ENCODE measurements at places on chromosomes 12 and 14. TPM values are rescaled to one million over a fixed set of nuclear protein-coding genes. Genes with fewer than 3 reads are reported as not detected.
A peak's percentile ranks its signal among the peaks of the same experiment; 100 is the strongest.

DNA sequence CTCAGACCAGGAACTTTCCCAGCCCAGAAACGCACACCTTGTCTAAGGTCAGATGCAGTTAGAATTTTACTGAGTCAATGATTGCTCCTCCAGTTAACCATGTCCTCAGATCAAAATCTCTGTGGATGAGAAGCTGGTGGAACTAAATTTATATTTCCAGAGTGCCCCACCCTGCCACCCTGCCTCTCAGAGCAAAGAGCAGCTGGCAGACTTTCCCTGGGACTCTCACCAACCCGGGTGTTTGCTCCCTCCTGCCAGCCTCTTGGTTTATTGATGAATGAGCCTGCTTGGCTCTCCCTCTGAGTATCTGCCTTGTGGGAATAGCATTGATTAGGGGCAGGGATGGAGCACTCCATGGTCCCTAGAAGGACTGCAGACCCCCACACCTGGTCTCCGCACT, 5.9 kb upstream of the KRT1 start:
- DNase-seq = no peak

CCDC196 gene
- 0.43 TPM for total RNA-seq

DNA sequence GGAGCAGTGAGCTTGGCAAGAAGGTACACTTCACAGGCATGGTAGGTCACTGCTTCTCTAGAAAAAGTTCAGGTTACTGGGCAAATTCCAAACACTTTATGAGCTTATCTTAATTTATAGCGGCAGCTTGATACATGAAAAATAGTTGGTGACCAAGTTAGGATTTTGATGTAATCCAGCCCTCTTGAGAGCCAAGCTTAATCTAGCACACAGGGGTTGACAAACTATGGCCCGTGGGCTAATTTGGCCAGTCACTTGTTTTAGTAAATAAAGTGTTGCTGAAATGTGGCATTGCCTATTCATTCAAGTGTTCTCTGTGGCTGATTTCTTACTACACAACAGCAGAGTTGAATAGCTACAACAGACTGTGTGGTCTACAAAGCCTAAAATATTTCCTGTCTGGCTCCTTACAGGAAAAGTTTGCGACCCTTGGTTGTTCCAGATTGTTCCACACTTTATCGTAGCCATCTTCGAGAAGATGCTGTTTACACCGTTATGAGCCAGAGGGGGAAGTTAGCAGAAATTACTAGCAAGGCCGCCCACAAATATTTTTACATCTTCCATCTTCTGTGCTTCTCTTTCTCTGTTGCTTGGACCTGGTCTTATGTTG, 120.9 kb downstream of the DAAM1 start:
- no peak for DNase-seq

DNA sequence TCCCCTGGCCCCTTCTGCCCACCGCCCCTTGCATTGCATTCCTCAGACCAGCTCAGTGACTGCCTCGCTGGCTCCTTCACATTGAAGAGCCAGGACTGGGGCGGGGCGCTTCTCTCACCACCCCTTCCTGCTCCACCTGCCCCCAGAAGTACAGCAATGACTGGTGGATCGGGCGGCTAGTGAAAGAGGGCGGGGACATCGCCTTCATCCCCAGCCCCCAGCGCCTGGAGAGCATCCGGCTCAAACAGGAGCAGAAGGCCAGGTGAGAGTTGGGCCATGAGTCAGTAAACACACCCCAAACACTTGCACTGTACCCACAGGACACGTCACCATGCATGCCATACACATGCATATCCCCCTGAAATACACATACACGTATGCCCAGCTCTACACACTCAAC, 5.8 kb downstream of the CACNB3 start:
- DNase-seq = no peak

PLEK2 gene
- total RNA-seq = 7.2 TPM

- no peak for DNase-seq
These were observed 2.3 kb downstream of the ZNF410 start for GRCh38 chr14:73888971-73889370.

- peak; percentile 22 for DNase-seq
These were observed 3.5 kb downstream of the LPAR5 start for GRCh38 chr12:6632026-6632983.

- no peak for DNase-seq
These were observed 62.9 kb upstream of the ELK3 start for GRCh38 chr12:96131230-96131788.

DNA sequence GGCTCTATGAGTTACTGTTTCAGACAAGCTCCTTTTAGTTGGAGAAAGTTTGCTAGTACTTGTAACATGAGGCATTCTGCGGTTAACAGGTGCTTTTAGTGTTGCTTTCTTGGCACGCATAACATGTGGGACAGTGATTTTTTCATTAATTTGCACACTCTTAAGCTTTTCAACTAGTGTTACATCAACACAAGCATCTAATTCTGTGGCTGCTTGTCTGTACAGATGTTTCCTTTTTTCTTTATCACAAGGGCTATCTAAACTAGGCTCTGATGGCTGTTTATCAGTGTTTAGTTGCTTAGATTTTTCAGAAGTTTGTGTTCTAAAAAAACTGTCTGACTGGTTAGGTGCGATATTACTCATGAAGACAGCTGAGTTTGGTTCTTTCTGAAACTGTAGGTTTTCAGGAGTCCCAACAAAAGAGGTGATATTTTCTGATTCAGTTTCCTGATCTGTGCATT, 120.1 kb downstream of the RALGAPA1 start:
- DNase-seq = no peak

GRCh38 chr12:95774311-95775045, 16.1 kb downstream of the NTN4 start:
- DNase-seq = no peak

GRCh38 chr12:128586451-128587029, 237.2 kb downstream of the SLC15A4 start:
- no peak for DNase-seq

- DNase-seq = no peak
These were observed 31.8 kb upstream of the RAD51AP1 start for GRCh38 chr12:4506870-4507269.

GRCh38 chr12:46430340-46430948, 57.9 kb upstream of the SLC38A2 start:
- no peak for DNase-seq

DNA sequence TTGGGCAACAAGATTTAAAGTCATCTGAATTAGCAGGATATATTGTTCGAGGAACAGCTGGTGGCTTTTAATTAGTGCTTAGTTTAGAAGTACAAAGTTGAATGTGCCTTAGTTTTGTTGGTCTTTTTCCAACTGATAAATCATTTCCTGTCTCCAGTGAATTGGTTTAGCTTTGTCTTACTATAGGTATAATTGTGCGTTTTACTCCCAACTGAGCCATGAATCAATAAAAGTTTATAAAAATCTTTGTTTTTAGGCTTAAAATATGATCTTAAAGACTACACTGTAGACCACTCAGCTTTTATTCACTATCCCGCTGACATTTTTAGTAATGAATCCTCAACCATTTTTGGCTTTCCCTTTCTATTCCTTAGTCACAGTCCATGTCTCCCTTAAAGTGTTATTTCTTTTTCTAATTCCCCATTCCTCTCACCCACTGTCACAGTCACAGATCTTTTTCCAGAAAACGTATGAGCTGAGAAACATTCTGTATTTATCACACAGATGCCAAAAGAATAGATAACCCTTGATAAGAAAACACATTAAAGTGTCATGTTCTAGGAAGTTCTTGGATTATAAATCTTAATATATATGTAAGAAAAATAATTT, 34.0 kb upstream of the ALG10 start:
- DNase-seq = no peak

CHST11 gene
- 14.5 TPM for total RNA-seq

- no peak for DNase-seq
These were observed 468.0 kb downstream of the BCAT1 start for GRCh38 chr12:24480766-24481449.

RBP5 gene
- 3.2 TPM for total RNA-seq

DNA sequence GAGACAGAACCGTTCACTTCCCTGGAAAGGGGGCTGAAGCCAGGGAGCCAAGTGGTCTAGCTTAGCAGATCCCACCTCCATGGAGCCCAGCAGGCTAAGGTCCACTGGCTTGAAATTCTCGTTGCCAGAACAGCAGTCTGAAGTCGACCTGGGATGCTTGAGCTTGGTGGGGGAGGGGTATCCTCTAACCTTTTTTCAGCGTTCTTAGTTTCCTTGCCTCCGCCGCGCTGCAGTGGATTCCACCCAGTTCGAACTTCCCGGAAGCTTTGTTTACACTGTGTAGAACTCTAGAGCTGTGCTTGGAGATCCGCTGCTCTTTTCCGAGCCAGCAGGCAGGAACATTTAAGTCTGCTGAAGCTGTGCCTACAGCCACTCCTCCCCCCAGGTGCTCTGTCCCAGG, 45.2 kb upstream of the FKBP4 start:
- no peak for DNase-seq

PLBD1 gene
- 35.4 TPM for total RNA-seq

RCOR1 gene
- total RNA-seq = 7.0 TPM

DNA sequence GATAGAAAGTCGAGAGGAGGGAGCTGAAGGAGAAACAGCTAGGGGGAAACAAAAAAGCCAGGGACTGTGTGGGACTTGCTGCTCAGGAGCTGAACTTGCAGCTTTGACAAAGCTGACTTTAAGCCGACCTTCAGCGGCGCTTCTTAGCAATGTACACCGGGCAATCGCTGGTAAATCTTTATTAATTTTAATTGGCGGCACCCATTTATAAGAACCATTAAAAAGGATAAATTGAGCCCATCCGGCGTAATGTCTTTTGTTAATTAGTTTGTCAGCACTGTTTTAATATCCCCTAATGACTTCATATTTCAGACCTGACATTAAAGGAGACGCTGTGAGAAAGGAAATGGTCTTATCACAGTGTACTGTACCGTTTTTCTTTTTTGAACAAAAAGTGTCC, 86.2 kb upstream of the VASH1 start:
- DNase-seq = no peak

CFAP73 gene
- total RNA-seq = 0.22 TPM

MTA1 gene
- total RNA-seq = 34.8 TPM

GRCh38 chr12:131096681-131097181, 143.0 kb downstream of the ADGRD1 start:
- DNase-seq = no peak

DNA sequence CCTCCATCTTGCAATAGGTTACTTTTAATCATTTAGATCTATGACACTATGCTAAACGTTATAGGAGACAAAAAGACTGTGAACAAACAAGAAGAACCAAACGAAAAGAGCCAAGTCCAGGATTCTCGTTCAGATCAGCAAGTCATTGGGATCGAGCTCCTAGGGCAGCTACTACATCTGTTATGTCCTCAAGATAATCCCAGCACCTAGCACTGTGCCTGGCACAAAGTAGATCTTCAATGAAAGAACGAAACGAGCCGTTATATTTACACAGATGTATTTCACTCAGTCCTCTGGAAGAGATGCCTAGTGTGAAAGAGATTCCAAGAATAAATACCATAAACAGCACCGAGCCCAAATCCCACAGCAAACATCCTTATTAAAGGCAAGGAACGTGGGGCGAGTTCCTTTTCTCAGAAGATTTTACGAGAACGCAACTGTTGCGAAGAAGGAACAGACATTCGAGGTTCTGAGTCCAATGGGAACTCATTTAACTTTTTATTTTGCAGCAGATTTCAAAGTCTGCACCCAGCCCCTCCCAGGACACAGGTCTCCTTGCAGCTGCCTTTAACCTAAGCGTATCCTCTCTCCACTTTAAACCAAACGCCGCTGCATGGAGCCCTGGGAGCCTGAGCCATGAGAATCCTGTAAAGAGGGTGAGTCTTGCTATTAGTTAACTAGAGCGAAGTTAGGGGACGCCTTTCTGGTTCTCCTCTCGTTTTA, 544 bp upstream of the TDP1 start:
- DNase-seq = peak; percentile 24

GRCh38 chr12:40286583-40286982, 61.8 kb downstream of the LRRK2 start:
- no peak for DNase-seq

GRCh38 chr14:78788467-78789360, 618.5 kb downstream of the NRXN3 start:
- DNase-seq = no peak

DNA sequence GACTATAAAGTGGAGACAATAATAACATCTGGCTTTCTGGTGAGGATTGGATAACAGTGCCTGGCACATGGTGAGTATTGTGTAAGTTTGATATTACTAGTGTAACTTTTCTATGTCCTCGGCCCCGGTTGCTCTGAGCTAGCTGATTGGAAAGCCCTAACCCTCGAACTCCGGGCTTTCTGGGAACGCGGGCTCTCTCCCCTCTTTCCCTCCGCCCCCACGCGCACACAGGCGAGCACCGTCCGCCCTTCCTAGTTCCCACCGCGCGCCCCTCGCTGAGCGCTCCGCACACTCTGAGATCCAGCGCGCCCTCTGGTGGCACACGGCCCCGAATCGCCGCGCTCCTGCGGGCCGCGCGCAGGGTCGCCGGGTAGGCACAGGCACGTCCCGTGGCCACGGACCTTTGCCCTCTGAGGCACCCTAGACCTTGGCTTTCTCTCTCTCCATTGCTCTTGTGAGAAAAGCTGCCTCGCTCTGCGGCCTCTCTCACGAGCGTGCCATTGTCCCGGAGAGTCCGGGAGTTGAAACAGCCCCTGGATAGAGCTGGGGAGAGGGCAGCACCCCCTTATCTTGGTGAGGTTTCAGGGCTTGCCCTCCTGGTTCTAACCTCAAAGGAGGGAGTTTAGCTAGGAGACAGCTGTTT, 23.2 kb upstream of the ESRRB start:
- peak; percentile 24 for DNase-seq

DNA sequence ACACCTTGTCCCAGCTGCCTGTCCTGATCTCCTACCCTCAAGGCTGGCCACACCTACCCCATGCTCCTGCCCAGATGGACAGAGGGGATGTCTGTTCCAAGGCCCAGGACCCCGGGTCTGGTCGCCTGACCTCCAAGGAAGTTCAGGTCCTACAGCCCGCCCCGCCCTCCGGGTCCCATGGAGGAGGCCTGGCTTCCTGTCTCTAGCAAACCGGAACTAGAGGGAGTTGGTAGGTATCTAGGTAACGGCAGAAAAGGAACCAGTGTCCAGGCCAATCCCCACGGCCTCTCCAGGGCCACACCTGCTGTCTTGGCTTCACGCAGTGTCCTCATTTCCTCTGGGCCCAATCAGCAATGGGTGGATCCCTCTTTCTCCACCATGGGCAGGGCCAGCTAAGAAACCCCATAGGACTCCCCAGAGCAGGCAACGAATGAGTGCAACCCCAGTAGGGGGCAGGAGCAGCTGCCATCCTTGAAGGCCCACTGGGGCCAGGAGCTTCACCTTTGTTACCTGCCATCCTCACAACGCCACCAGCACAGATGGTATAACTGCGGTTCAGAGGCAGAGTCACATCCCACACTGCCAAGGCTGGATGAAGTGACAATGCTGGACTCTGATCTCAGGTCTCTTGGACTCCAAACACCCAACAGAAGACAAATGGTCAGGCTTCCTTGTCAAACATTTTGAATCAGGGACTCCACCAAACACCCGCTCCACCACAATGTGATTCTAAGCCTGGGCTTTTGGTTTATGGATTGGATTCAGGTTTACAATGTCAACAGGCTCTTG, 25.1 kb upstream of the RPLP0 start:
- no peak for DNase-seq

All from pancreas (tissue), 10 donors.